ENCODE measurements at places on chromosomes 4 and X.

DNA sequence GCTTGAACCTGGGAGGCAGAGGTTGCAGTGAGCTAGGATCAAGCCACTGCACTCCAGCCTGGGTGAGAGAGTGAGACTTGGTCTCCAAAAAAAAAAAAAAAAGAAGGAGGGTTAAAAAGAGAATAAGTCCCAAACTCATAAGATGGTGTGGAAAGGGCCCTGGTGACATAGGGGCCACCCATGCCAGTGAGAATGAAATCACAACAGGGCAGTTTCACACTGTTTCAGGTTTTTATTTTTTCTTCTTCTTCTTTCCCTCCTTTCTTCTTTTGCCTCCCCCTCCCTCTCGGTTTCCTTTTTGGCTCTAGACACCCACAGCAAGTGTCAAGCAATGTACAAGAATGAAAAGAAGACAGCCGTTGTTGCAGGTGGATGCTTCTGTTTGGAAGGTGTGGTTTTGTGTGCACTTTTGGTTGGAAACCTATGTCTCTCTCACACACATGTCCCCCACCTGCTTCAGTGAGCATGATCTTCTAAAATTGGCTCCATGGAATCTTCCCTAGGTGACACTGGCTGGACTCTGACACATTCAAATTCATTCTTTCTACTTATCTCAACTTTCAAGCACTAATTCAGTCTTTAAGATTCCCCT lies 14.4 kb upstream of the TLR8 start:
- DNase-seq: peak; percentile 30

DNA sequence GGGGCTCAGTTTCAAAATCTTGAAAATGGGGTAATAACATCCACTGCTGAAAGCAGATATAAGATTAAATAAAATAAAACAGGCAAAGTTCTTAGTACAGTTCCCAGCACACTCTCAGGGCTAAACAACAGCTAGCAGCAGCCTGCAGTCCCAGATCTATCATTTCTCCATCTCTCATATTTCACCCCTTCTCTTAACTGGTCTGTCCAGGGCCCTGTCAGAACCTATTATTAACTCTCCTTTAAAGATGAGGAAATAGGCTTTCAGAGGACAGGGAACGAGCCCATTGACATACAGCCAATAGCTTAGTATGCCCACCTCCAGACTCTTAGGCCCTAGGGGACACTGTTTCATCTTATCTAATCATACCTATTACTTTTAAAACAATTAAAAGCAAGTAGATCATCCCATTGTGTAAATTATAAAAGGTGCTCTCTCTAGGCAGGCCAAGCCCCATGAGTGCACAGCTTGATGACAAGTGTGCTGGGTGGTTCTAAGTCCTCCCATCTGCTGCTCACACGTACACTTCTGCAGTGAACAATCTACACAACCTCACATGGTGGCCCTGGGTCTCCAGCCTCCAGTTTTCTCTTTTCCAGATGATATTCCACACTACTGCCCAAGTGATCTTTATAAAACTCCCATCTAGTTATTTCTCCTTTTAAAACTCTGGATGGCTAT lies 119.0 kb downstream of the APBB2 start:
- DNase-seq: no peak

GRCh38 chr4:4981427-4981826 lies 37.8 kb downstream of the CYTL1 start:
- no peak for DNase-seq

GRCh38 chr4:145935253-145936141 lies 3.1 kb downstream of the ZNF827 start:
- peak; percentile 52 for DNase-seq

DNA sequence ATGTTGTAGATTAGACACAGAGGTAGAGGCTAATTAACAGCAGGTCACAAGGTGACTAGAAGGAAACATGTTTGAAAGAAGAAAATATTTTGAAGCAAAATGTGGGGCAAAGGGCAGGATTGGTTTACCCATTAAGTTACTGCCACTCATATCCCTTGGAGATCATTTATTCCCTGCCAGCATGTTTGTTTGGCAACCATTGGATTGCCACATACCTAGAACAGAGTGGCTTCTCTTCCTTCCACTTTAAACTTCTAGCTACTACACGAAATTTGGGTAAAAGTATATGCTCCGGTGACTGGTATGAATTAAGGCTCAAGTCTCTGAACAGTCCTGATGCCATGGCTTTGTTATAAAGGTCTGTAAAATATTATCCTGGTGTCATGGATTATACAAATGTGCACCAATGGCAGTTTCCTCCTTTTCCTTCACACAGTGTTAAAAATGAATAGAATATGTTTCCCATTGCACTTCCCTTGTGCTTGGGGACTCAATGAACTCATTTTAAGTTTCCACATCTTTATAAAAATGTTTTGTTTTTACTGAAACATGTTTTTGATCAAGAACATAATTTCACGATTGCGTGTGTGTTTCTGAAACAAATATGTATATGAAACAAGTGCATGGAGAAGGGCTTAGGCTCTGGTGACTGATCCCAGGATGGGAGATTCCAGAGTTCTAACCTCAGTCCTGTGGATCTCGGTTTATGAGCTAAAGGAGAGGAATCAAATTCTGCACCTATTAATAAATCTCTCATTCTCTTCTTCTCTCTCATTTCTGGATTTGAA lies 12.3 kb downstream of the BMP3 start:
- DNase-seq: no peak

- no peak for DNase-seq
Measured at GRCh38 chr4:4502694-4503311, 39.0 kb downstream of the STX18 start.

GRCh38 chrX:24553011-24553410 lies 87.9 kb downstream of the PDK3 start:
- no peak for DNase-seq

GRCh38 chrX:121161501-121161933 lies 114.1 kb downstream of the GLUD2 start:
- no peak for DNase-seq

- DNase-seq: no peak
Measured at GRCh38 chrX:132407691-132408090, 81.1 kb downstream of the MBNL3 start.

DNA sequence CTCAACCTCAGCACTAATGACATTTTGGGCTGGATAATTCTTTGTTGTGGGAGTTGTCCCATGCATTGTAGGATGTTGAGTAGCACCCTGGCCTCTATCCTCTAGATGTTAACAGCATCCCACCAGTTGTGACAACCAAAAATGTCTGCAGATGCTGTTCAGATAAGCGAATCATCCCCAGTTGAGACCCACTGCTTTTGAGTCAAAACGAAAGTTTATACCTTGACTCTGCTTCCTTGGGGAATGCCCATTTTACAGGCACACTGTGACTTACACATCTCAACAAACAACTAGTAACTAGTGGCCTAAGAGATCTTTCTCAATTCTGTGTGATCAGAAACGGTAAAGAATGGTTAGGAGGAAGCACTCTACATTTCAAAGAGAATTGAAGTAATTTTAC lies 37.0 kb downstream of the SEPSECS start:
- DNase-seq: peak; percentile 22

DNA sequence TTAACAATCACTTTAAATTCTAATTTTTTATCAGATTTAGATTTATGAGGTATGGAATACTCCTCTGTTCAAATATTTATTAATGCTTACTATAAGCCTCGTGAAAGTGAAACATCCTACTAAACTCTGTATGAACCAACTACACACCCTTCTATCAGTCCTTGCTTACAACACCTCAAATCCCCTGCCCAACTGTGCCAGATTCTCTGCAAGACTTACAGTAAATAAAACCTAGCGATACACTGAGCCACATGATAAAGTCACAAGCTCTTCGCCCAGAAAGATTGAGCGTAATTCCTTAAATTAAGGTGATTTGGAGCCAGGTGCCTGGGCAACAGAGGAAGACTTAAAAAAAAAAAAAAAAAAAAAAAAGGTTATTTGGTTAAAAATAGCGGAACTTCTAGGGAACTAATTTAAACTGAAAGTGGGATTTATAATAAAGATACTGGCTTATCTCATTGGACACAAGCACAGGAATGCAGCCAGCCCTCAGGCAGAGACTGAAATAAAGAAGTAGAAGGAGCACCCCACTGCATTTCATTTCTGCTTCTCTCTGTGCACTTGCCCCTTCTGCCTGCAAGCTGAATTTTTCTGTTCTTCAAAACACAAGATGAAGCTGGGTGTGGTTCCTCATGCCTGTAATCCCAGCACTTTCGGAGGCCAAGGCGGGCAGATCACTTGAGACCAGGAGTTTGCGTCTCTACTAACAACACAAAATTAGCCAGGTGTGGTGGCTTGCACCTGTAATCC lies 17.5 kb upstream of the C4orf36 start:
- DNase-seq: no peak

DNA sequence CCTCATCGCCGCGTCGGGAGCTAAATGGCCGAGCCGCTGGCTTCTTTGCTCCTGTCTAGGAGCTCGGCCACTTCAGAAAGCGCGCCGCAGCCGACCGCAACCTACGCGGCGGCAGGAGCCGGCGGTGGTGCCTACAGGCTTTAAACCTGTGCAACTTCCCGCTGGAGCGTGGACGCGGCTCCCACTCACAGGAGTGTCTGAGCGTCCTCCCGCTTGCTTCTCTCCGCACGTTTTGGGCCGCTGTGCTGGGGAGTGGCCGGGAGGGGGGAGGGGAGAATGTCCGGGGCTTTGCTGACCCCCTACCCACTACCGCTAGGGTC lies 1.0 kb downstream of the NHSL2 start:
- DNase-seq: no peak

DNA sequence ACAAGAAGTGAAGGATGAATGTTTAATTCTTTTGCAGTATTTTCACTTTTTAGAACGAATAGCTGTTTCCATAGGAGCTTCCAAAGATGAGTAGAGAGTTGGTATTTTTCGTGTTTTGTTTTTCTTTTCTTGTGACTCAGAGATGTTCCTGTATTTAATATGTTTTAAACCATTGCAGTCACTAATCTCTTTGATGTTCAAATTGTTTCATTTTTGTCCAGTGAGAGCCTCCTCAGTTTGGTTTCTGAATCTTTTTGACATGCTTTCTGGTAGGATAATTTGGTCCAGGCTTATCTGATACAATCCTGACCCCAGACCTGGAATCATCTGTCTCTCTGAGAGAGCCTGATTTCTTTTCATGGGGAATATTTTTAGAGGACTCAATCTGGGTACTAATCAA lies 41.6 kb downstream of the BEX3 start:
- no peak for DNase-seq

GRCh38 chr4:134251322-134251721 lies 49.7 kb upstream of the PABPC4L start:
- DNase-seq: no peak

DNA sequence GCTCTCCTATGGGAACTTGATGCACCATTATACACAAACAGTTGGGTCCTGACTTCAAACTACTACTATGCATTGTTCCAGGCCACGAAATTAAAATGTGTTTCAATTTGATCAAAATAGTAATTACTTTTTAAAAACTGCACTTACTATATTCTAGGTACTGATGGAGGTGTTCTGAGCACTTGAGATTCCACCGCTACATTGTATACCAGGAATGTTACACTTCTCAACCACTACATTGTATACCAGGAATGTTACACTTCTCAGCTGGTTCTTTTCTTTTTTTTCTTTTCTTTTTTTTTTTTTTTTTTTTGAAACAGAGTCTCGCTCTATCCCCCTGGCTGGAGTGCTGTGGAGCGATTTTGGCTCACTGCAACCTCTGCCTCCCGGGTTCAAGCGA lies 77.9 kb downstream of the ELOVL6 start:
- DNase-seq: no peak

DNA sequence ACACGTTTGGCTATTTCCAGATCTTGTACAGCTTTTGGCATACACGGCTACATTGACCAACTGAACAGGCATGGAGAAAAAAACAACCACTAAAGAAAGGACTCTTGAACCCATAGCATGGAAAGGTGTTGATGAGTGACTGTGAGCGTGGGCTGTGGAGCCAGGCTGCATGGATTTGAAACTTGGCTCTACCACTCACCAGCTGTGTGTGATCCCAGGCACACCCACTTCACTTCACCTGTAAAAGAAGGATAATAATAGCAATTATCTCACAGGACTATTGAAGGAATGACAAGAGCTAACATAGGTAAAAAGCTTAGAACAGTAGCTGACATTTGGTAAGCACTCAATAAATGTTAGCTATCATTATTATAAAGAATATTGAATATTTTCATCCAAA lies 301.7 kb upstream of the CPEB2 start:
- DNase-seq: no peak

- DNase-seq: no peak
Measured at GRCh38 chrX:83260288-83260687, 247.8 kb upstream of the POU3F4 start.

DNA sequence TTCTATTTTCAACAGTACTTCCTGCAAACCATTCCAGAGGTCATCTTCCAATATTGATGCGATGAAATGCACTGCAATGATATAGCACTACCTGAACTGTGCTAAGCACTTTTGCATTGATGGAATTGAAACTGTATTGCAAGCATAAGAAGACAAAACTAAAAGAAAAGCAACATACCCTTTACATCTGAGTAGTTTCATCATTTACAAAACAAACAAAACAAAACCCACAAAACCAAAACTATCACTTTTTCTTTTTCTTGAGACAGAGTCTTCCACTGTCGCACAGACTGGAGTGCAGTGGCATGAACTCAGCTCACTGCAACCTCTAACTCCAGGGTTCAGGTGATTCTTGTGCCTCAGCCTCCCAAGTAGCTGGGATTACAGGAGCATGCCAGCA lies 120.1 kb upstream of the NAP1L5 start:
- no peak for DNase-seq

DNA sequence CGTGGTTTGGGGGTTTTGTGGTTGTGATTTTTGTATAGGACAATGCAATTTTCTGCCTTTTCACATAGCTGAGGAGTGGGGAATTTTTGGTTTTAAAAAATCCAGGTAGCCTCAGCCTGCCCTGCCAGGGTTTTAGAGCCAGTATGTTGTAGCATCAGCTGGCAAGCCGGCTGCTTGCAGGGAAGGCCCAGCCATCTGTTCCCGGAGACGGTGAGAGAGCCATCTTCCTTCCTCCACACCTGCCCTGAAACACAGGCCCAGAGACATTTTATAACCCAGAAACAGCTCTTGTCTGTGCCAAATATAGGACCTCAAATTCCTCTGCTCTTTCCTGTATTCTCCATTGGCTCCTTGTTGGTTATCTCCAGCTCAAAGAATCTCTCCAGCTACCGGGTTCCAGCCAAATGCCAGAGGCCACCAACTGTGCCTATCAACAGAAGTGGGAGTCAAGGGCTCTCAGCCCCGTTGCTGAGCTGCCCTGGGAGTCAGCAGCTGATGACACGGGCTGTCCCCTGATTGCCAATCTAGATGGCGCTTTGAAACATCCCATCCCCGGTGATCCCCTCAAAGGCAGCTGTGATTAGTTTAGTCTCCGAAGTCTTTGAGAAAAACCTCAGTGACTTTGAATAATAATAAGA lies 595.2 kb downstream of the MID1IP1 start:
- DNase-seq: no peak

DNA sequence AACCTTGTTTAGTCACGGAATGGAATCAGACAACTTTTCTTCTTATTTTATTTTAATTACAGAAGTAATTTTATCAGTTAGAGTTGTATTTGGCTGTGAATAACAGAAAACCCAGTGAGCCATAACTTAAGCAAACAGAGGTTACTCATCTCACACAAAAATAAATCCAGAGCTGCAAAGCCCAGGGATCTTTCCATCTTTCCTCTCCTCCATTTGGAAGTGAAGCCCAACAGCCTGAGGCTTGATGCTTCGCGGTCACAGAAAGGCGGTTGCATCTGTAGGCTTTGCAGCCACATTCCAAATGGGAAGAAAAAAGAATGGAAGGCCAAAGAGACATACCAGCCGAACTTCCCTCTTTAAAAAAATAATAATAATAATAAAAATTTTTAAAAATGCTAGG lies 22.6 kb downstream of the CHRNA9 start:
- no peak for DNase-seq

Measured in GM13977 (cell line).